Activated T-cell treated with anti-CD3 and anti-CD28 coated beads for 24 hours (primary cell): ENCODE measurements at places on chromosomes 6 and 20.
A peak's percentile ranks its signal among the peaks of the same experiment; 100 is the strongest.

- DNase-seq = no peak
Measured at GRCh38 chr6:130720076-130720715, 107.0 kb upstream of the SMLR1 start.

DNA sequence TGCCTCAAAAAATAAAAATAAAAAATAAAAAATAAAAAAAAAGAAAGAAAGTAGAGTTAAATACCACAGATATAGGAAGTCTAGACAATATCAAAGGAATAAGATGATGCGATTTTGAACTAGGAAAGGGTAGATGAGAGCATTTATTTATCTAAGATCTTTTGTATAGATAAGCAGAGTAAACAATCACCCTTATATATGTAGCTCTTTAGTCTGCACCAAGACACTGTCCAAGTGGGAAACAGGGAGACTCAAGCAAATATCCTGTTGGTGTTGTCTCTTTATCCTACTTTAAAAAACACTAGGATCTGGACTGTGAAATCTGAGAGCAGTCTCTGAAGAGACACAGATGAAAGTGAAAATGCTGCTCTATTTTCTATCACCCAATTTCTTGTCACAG lies 587.0 kb upstream of the FLRT3 start:
- no peak for DNase-seq

GRCh38 chr6:43739642-43740091 lies 30.3 kb upstream of the VEGFA start:
- DNase-seq = no peak

DNA sequence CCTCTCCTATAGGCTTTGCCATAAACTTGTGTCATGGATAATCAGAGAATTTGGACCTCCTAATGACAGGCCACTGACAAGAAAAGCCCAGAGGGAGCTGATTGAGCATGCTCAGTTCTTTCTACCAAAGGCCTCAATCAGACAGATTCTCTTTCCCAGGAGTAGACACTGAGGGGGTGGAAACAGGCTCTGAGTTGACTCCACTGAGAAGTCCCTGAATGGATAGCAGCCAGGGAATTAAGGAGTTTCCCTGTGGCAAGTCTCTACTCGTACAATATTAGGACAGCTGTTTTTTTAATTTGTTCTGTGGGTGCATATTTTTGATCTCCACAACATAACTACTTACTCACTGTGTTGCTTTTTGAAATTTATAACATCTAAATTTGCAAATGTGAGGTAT lies 63.3 kb downstream of the SLC16A10 start:
- DNase-seq = no peak

- DNase-seq = no peak
Measured at GRCh38 chr6:21150667-21151066, 442.9 kb upstream of the SOX4 start.

- DNase-seq = no peak
Measured at GRCh38 chr20:25421102-25421501, 13.6 kb downstream of the GINS1 start.

DNA sequence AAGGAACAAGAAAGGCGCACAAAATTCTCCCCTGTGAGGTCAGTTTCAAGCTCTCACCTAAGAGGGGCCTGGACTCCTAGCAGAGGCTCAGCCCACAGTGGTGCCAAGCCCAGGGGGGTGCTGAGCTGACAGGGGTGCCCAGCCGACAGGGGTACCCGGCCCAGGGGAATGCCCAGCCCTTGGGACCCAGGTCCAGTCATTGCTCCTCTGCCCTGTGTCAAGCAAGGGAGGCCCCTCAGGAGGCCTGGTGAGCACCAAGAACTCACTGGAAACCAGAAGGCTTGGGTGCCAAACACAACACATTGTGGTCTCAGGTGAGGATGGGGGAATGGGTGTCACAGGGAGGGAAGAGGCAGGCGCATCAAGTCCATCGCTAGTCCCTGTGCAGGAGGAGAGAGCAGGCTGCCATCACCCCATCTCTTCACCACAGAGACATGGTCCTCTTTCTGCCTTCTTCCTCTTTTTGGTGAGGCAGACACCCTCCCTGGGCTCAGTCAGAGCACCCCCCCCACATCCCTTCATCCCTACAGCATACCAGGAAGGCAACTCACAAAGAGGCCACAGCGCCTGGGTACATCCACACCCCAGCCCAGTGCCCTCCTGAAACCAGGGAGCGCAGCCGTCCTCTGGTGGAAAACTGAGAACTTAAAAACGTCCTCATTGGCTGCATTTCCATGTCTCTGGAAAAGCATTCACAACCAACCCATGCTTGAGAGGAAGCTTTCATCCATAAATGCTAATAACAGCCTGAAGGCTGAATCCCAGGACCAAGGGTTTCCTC lies 111.3 kb downstream of the BANF2 start:
- no peak for DNase-seq

- no peak for DNase-seq
Measured at GRCh38 chr6:55963301-55963700, 87.9 kb upstream of the BMP5 start.

GRCh38 chr6:167148021-167148420 lies 9.8 kb downstream of the GPR31 start:
- no peak for DNase-seq

GRCh38 chr20:420166-420620 lies 12.1 kb downstream of the RBCK1 start:
- no peak for DNase-seq

DNA sequence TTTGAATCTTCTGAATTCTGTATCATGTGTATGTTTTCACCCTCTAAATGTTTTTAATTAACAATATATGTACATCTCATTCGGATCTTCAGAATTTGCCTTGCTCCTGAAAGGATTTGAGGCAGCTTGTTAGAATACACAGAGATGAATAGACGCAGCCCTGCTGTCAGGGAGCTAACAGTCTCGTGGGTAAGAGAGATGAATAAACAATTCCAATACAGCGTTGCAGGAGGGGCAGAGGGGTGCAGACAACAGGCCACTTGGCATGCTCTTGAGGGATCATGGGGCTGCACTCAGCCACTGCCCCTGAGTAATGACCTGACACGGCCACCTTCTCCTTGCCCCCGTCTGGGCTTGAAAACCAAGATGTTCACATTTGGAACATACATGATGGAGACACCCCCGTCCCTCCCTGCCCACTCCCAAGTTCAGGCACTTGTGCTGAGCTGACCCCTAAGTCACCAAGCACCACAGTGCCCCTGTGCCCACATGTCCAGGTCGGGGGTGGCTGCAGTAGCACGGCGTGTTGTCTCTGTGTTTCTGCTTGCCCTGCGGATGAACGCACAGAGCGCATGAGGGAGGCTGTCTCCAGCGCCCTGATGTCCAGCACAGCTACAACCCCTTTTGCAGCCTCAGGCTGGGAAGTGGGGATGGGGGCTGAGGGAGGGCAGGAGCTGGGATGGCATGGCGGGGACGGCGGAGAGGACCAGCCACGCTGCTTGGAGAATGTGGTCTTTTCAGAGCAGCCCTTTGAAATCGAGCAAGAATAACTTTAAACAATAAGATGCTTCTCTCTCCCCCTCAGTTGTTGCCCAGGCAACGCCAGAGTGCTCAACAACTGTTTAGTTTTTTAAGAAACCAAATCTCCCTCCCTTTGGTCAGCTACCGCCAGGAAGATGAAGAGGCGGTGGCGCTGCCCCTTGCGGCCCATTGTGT lies 33.0 kb upstream of the CDH22 start:
- no peak for DNase-seq

DNA sequence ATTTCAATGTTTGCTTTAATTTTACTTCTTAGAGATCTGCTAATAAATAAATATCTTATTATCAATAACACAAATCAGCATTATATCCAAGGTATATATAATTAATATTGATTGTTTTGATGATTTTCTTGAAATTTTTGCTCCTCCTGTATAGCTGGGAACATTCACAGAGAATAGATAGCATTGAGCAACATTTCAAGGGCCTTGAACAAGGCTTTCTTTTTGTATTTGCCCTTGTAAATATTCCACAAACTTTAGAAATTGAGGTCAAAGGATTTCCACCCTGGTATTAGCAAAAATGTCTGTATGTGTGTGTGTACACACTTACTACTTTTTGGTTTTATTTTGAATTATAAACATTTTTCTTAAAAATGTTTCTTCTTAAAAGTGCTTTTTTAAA lies 205.6 kb downstream of the EYA4 start:
- no peak for DNase-seq

- DNase-seq = no peak
Measured at GRCh38 chr6:47634210-47635047, 64.0 kb upstream of the ADGRF4 start.

- DNase-seq = no peak
Measured at GRCh38 chr6:108526739-108527174, 34.0 kb upstream of the FOXO3 start.

DNA sequence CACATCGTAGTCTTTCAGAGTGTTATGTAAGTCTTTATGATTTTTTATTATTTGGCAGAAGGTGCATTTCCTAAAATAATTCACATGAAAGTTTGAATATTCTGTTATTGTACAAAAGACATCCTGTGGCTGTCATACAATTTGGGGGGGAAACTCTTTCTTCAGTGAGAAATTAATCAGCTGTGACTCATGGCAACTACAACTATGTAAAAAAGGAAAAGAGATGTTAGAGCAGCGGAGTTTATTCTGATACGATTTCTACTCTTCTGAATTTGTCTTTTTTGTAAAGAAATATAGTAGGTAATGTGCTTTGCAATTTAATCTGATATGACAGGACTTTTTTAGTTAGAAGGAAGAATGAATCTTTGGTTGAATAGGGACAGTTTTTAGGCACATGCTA lies 14.2 kb downstream of the COL19A1 start:
- no peak for DNase-seq

GRCh38 chr20:38692436-38693411 lies 31.6 kb upstream of the SLC32A1 start:
- DNase-seq = peak; percentile 20

GRCh38 chr20:24771542-24772061 lies 177.5 kb upstream of the CST7 start:
- no peak for DNase-seq

DNA sequence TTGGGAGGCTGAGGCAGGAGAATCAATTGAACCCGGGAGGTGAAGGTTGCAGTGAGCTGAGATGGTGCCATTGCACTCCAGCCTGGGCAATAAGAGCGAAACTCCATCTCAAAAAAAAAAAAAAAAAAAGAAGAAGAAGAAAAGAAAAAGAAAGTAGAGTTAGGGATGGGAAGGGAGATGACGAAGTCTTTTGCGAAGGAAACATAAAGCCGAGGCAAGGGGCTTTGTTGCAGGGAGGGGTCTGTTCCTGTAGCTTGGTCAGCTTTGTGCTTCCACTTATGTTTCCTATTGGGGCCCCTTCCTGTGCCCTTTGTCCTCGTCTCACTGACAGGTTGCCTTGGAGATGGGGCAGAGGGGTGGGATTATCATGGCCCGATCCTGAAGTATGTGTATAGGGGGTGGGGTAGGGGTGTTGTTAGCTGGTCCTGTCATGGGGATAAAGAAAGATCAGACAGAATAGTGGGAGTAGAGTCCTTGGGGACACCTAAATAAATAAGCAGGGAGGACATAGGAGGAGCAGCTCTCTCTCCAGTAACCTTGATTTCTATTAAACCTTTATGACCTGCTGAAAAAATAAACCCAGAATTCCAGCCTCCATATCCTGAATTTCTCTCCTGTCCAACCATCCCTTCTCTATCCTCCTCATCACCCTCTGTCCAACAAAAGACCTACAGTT lies 1.1 kb upstream of the CLIC1 start:
- no peak for DNase-seq

- no peak for DNase-seq
Measured at GRCh38 chr6:88013015-88013414, 34.6 kb upstream of the SPACA1 start.
